ENCODE measurements at places on chromosomes 11 and 22.

- no peak for DNase-seq
These were observed 231.0 kb downstream of the DDX10 start for GRCh38 chr11:108895579-108896480.

DNA sequence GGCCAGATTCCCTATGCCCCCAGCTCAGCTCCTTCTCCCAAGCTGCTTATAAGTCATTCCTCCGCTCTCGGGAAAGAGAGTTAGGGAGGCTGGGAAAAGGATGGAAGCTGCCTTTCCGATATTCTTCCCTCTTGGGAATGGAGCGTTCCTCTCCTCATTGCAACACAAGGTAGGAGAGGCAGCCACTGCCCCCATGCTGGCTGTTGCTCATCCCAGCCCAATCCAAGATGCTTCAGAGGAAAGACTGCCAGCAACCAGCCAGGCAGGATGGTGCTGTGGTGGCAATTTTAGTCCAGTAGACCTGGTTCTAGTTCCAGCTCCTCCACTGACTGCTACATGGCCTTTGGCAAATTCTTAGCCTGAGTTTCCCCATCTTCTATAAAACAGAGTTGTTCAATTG, 13.7 kb upstream of the C11orf96 start:
- DNase-seq, result no peak

DNA sequence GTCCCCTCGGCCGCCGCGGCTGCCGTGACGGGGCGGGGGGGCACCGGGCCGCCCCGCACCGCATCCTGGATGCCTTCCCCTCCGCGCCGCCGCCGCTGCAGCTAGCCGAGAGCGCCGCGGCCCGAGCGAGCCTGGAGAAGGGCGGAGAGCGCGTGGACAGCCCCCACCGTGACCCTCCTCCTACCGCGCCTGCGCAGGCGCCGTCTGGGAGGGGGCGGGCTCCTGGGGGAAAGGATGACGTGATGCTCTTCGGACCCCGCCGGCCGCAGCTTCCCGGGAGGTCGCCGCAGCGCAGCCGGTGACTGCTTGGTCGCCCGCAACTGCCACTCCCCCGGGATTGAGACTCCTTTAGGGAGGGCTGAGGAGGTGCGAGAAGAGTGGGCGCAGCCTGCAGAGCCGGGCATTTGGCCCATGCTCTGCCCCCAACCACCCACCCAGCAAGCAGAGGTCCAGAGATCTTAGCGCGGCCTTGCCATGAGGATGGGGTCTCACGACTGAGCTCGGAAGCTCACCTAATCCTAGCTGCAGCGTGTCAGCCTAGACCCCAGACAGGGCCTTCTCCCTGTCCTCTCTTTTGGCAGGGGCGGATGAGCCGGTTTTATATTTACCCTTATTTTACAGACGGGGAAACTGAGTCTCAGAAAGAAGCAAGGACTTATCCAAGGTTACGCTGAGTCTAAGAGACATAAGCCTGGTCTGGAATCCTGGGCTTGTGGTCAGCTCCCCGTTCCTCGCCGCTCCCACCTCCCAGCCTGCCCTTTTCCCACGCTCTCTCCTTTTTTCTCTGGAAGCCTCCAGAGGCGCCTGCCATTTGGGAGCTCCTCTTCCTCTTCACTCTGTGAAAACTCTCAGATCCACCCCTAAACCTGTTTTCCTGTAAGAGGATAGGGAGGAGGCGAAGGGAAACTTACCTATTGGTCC, at the start of gene DENND5A:
Gene DENND5A (minus strand): TSS at position 140 of the 921 bp plus-strand sequence. CDS start 281 bp downstream, outside the sequence.
- no peak for DNase-seq

DNA sequence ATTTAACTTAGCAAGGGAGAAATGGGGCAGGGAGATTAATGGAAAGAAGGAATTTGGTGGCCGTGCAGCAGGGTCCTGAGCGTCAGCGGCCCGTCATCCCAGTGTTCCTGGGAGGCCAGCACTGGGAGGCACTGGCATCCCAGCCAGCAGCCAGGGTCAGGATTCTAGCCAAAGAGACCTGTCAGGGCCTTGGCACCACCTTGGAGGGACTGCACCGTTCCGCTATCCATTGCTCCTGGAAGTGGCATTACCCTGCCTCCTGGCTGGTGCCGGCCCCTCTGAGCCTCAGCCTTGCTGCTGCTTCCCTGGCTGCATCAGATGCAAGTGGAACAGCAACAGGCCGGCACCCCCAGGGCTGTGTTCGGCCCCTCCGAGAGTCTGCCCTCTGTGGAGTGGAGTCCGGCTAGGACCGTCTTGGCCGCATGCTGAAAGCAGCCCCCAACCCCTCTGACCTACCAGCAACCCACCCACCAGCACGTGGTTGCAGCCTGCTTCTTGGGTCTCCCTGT, 30.1 kb downstream of the RASD2 start:
- DNase-seq, result no peak

DNA sequence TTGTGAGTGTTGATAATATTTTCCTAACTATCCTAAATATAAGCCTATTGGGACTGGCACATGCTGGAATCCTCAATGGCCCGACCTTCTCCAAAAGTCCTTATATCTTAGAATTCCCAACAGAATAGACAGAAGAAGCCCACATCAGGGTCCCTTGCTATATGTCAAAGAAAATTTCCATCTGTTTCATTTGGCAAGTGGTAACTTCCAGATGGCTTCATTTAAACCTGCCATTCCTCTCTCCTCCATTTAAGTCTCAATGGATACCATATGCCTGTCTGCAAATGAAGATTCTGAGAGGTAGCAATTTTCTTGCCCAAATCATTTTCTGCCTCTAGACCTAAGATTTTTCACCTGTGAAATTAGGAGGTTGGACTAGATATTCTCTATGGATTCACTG, 73.1 kb upstream of the KCNA4 start:
- no peak for DNase-seq

DNA sequence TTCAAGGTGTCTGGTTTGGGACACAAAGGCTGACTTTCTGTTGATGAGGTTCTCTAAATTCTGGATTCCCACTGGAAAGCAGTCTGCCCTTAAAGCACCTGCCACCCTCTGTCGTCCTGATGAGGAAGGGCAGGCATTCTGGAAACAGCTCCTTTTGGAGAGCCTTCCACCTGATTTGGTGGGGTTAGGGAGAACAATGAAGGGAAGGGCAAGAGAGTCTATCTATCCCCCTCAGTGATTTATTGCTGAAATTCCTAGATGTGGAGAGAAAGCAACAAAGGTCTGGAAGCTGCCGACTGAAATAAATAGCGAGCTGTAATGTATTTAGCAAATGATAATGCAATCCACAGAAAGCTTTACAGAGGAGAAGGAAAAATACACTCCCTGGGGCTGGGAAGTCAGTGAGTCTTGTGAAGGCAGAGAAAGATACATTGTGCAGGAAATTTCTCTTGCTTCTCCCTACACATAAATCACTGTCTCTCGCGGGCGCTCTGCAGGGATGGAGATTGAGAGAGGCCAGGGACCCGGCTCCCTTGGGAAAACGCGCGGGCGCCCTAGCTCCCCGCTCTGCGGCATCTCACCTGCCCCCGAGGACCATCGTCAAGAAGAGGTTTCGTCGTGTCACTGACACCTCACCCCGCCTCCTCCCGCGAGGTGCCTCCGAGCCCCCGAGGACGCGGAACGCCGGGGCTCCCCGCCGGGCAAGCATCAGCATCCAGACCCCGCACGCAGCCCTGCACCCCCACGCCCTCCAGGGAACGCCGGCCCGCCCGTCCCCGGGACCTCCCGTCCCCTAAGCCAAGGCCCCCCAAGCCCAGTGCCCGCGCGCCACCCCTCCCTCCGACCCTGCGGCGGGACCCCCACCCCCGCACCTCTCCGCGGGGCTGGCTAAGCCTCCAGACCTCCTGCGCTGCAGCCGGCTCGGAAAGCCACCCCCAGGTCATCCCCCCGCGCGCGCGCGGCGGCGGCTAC, 673 bp downstream of the CDON start:
- no peak for DNase-seq

- DNase-seq, result no peak
These were observed 108.9 kb upstream of the SLC5A12 start for GRCh38 chr11:26830757-26831156.

DNA sequence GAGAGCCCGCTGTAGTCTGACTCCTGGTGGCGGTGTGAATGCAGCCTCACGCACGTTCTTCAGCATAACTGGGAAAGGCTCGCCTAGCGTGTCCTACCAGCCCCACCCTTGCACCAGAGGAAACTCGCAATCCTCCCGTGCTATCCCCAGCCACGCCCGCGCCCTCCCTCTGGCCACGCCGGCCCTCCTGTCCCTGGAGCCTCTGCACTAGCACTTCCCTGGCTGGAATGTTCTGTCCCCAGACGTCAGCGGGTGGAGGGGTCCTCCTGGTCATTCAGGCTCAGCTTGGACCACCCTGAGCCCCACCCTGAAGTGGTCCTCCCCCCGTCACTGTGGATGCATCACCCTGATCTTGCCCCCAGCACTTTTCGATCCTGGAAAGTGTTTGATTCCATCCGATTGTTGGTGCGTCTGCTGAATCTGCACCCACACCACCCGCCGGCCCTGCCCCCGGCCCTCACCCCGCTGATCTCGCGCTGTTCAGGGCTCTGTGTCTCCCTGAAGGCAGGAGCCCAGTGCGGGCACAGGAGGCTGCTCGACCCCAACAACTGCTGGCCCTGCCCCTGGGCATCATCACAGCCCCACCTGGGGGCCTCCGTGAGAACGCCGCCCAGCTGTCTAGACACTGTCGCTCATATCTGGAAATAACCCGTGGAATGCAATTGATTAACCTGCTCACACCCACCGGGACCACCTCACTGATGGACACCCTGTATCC, 437.0 kb downstream of the TBC1D22A start:
- no peak for DNase-seq

DNA sequence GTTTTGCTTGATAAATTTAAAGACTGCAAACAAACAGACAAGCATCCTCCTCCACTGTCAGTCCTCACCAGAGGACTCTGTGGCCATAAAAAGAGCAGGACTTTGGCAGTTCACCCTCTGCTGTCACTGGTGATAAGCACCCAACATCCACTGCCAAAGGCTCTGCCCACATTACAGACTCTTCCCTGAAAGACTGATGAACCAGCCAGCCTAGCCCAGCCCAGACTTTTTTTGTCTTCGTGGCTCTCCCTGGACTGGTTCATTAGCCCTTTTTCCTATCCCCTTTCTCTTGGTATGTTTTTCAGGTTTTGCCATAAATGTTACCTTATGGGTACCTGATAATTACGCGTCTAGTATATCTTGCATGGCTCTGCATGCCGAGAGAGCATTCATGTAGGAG, 15.1 kb downstream of the ST14 start:
- no peak for DNase-seq

GRCh38 chr11:67120881-67121710, 2.0 kb downstream of the KDM2A start:
- no peak for DNase-seq

DNA sequence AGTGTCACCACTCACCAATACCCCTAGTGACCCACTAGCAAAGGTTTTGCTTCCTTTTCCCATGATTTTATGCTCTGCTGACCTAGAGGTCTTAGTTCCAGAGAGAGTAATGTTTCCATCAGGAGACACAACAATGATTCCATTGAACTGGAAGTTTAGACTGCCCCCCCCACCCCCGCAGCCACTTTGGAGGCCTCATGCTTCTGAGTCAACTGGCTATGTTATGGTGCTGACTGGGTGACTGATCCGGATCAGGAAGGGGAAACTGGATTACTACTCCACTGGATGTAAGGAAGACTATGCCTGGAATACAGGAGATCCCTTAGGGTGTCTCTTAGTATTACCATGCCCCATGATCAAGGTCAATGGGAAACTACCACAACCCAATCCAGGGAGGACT, 633.6 kb downstream of the OPCML start:
- DNase-seq, result no peak

DNA sequence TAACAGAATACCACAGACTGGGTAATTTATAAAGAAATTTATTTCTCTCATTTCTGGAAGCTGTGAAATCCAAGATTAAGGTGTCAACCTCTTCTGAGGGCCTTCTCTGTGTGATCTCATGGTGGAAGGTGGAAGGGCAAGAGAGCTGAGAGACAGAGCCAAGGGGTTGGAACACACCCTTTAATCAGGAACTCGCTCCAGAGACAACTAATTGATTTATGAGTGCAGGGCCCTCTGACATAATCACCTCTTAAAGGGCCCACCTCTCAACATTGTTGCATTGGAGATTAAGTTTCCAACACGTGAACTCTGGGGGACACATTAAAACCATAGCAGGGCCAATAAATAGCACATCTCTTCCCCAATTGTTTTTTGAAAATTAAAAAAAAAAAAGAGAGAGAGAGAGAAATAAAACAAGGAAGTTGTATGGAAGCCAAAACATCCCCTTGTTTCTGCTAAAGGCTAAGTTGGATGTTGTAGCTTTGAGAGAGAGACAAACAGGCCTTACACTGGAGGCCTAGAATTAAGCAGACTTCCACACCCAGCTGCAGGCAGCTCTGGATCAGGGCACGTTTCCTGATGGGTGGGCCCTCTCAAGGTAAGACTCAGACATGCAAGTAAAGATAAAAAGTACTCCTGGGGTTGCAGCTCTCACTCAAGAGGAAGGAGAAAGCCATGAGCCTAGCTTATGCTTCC, 64.1 kb upstream of the BIRC3 start:
- DNase-seq, result no peak

DNA sequence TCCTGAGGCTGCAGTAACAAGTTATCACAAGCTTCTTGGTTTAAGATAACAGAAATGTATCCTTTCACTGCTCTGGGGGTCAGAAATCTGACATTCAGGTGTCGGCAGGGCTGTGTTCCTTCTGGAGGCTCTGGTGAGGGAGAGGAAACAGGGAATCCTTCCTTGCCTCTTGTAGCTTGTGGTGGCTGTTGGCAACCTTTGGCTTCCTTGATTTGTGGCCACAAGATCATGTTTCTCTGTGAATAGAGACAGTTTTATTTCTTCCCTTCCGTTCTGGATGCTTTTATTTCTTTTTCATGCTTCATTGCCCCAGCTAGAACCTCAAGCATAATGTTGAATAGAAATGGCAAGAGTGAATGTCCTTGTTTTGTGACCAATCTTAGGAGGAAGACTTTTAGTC, 44.0 kb downstream of the MPPED1 start:
- DNase-seq, result no peak

- DNase-seq, result no peak
These were observed 32.7 kb upstream of the USP47 start for GRCh38 chr11:11808992-11809615.

DNA sequence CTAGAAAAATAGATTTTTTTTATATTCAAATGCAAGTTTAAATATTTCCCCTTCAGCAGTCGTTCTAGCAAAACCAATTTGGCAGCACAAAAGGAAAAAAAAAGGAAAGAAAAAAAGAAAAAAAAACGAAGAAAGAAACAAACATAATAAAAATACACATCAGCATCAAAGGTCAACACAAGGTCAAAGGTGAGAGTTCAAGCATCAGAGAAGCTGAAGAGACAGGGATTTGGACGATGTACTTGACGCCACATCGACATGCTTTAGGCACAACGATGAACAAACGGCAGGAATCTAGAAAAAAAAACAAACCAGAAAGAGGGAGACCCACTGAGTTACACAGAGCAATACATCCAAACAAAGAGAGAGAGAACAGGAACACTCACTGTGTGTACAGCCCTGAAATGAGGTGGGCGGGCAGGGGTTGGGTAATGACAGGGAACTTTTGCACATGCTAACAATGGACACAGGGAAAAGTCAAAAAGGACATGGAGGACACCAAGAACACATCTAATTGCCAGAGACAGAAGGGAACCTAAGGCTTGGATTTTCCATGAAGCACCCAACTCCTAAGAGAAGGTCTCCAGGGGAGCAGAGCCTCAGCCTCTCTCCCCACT, 19.8 kb upstream of the RAPSN start:
- DNase-seq, result no peak
